ENCODE measurements at places on chromosomes 4 and X. TPM values are rescaled to one million over a fixed set of nuclear protein-coding genes. Genes with fewer than 3 reads are reported as not detected.

DNA sequence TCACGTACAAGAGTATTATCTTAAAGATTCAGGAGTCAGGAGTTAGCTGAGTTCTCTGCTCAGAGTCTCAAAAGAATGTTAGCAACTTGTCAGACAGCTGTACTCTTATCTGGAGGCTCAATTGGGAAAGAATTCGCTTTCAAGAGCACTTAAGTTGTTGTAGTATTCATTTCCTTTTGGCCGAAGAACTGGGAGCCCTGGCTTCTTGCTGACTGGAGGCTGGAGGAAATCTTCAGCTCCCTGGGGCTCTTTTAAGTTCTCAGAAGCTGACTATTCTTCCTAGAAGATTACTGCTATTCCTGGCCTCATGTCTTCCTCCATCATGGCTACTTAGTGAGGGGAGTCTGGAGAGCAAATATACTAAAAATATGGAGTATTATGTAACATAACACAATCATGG lies 587.2 kb downstream of the EPHA5 start:
- DNase-seq = no peak

The GLRA2 gene
- polyA plus RNA-seq = 0.11 TPM

GRCh38 chr4:109182696-109183095 lies 119.8 kb downstream of the COL25A1 start:
- no peak for DNase-seq

DNA sequence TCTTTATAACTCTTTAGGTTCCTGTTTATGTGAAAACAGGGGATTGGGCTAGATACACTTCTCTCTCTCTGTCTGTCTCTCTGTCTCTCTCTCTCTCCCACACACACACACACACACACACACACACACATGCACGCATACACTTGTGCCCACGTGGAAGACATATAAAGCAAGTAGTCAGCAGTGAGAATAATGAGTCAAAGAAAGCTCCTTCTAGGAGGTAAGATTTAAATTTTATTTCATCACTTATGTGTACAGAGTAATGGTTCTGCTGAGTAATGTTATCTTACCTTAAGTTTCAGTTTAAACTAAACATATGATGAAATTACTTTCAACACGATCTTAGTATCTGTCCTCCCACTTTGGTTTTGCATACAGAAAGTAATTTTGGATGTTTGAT lies 243.0 kb upstream of the TEX13A start:
- DNase-seq = no peak

- no peak for DNase-seq
Observed at GRCh38 chrX:27078371-27078770, 384.8 kb downstream of the PPP4R3C start.

- DNase-seq = no peak
Observed at GRCh38 chrX:114774691-114775090, 190.8 kb downstream of the HTR2C start.

- DNase-seq = no peak
Observed at GRCh38 chr4:108796173-108796572, 33.3 kb upstream of the ETNPPL start.

DNA sequence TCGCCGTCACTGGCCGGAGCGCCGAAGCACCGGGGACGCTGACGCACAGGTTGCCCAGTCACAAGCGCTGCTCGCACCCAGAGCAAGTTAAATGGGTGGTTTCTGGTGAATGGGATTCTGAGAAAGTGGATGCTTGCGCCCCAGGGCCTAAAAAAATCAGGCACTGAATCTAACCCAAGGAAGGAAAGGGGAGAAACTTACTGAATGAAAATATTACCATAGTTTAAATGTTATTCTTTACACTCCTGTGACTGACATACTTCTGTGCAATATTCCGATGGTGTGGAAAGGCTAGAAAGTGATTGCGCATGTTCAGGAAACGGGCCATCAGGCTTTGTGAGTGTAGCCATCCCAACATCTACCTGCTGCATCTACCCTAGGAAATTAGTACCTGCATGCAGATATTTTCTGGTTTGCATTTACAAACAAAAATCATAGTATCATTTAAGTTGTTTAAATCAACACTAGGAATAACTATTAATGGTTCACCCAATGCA lies 838 bp upstream of the ABCG2 start:
- no peak for DNase-seq

The RIPPLY1 gene
- 0.66 TPM for polyA plus RNA-seq

The AADAT gene
- 16.9 TPM for polyA plus RNA-seq

DNA sequence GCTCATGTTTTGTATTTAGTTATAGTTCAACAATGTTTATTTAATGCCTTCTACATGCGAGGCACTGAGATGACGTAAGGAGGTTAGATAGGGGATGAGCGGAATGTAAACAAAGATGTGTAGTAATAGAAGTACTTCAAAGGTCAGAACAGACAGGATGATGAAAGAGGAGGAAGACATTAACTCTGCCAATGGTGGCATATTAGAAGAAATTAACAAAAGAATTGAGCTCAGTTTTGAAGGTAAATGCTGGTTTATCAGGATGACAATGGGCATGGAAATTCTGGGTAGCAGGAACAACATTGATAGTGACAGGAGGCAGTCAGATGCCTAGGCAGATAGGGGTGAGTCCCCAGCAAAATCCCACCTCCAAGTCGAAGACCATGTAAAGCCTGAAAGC lies 62.3 kb upstream of the PGRMC2 start:
- DNase-seq = no peak

- no peak for DNase-seq
Observed at GRCh38 chr4:184313058-184313581, 95.4 kb upstream of the ENPP6 start.

- no peak for DNase-seq
Observed at GRCh38 chr4:173273941-173274340, 60.2 kb downstream of the HMGB2 start.

- no peak for DNase-seq
Observed at GRCh38 chr4:4794421-4794820, 65.0 kb upstream of the MSX1 start.

The CTAG1B gene
- polyA plus RNA-seq = not detected

- no peak for DNase-seq
Observed at GRCh38 chrX:109472939-109473735, 8.7 kb downstream of the GUCY2F start.

DNA sequence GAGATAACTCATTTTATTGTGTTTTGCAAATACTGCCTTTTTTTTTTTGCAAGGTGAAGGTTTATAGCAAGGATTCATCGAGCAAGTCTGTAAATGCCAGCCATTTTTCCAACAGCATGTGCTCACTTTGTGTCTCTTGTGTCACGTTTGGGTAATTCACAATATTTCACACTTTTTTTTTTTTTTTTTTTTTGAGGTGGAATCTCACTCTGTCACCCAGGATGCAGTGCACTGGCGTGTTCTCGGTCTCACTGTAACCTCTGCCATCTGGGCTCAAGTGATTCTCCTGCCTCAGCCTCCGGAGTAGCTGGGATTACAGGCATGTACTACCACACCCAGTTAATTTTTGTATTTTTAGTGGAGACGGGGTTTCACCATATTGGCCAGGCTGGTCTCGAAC lies 1.9 kb downstream of the RNF4 start:
- no peak for DNase-seq

DNA sequence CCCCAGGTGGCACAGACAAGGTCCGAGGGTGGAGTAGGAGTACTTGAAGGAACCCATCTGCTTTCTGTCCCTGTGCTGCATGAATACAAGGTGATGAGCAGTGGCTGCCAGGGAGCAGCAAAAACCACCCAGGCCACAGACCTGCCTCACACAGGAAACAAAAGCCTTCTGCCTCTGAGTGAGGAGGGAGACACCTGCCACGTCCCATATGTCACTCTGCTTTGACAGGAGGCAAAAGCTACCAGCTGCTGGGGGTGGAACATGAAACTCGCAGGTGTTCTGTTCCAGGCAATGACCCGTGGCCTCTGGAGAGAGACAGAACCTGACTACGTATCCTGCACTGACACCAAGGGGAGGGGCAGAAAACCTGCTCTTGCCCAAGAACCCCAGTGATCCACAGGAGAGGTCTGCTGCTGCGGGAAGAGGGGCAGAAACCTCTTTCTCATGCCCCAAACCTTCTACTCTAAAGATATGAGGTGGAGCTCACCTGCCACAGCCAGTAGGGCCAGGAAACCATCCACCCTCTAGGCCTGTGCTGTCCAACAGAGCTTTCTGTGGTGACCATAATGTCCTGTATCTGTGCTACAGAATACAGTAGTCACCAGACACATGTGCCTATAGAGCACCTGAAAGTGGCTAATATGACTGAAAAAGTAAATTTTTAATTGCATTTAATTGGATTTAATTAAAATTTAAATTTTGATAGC lies 172.9 kb downstream of the PRDM5 start:
- DNase-seq = no peak

- DNase-seq = no peak
Observed at GRCh38 chrX:69097451-69098236, 67.6 kb downstream of the PJA1 start.

DNA sequence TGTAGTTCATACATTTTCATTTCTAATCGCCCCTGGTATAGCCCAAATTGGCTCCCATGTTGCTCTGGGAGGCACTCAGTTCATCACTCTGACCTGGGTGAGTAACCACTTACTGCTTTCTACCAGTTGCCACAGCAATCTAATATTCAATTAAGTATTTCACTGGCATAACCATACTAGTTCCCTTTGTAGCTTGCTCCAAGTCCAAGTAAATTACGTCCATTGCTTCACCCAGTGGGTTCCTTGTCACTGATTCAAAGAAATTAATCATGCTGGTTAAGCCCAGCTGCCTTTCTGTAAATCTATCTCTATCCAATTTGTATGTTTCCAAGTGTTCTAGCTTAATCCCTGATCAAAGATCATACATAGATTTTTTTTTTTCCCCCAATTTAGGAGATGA lies 92.0 kb upstream of the CBR4 start:
- DNase-seq = no peak

DNA sequence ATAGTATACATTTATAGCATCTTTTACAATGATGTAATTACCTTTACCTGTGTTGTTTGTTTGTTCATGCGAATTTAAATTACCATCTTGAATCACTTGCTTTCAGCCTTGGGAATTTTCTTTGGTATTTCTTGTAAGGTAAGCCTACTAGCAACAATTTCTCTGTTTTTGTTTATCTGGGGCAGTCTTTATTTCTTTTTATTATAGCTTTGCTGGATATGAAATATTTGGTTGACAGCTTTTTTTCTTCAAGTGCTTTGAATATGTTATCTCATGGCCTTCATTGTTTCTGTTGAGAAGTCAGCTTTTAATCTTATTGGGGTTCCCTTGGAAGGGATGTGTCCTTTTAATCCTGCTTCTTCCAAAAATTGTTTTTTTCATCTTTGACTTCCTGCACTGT lies 292.8 kb upstream of the EDA2R start:
- no peak for DNase-seq

DNA sequence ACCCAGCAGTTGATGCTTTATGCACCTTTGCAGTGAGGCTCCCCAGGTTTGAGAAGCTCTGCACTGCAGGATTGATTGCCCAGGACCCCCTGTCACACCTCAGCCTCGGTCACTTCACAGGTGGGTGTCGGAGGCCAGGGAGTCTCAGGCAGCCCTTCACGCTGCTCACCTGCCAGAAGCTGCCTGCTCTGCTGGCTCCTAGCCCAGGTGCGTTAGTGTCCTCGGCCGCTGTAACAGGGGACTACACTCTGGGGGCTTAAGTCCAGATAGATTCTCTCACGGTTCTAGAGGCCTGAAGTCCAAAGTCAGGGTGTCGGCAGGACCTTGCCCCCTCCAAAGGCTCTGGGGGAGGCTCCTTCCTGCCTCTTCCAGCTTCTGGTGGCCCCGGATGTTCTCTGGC lies 79.9 kb downstream of the CPZ start:
- no peak for DNase-seq

- DNase-seq = no peak
Observed at GRCh38 chr4:182740256-182740655, 176.9 kb downstream of the DCTD start.

The MGAT4D gene
- not detected for polyA plus RNA-seq

The SYNPO2 gene
- 162 TPM for polyA plus RNA-seq

DNA sequence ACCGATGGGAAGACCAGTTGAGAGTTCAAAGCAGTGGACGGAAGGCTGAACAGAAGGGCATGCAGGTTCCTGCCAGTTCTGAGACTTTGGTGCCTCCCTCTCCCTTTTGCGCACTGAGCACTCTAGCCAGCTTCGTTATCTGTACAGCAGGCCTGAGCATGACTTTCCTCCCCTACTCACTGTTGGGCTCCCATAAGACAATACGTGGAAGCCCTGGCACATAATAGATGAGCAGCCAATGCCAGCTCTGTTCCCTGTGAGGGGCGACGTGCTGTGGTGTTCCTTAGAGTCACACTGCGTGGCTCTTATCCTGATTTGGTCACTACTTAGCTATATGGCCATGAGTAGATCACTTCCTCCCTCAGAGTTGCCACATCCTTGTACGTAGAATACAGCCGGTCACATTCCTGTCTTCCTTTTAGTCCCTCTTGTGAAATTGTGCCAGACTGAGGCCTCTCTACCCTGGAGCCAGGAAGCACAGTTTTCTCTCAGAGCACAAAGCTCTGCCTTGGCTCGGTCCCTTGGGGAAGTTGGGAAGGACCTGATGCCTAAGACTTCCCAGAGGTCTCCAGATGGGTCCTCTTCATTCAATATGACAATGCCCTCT lies 160.4 kb upstream of the MAMLD1 start:
- no peak for DNase-seq

- DNase-seq = no peak
Observed at GRCh38 chr4:1061056-1061700, 49.8 kb downstream of the FGFRL1 start.
